ENCODE measurements at places on chromosomes 12 and 14.

GRCh38 chr14:23696701-23697239, 60.6 kb downstream of the DHRS2 start:
- no peak for DNase-seq

DNA sequence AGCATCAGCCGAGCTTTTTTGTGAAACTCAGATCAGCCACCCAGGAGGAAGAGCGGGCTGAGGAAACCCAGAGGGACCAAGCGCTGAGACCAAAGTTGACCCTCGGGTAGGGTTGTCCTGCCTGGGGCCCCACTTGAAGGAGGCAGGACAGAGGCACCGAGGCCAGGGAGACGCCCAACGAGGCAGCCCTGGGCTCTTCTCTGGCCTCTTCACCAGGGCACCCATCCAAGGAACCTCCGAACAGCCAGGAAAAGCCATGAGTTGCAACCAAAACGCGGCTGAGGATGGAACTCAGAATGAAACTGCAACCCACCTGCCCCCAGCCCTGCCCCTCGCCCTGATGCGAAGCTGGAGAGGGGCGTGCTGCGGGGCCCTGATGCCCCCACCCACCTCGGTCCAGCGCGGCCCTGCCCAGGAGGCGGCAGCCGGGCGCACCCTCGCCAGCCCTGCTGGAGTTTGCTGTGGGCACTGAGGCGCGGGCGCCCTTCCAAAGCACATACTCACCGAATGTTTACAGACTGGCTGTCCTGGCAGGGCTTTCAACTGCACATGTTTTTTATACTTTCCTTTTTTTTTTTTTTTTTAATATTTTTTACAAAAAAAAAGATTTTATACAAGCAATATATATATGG, 41.9 kb downstream of the JDP2 start:
- no peak for DNase-seq

DNA sequence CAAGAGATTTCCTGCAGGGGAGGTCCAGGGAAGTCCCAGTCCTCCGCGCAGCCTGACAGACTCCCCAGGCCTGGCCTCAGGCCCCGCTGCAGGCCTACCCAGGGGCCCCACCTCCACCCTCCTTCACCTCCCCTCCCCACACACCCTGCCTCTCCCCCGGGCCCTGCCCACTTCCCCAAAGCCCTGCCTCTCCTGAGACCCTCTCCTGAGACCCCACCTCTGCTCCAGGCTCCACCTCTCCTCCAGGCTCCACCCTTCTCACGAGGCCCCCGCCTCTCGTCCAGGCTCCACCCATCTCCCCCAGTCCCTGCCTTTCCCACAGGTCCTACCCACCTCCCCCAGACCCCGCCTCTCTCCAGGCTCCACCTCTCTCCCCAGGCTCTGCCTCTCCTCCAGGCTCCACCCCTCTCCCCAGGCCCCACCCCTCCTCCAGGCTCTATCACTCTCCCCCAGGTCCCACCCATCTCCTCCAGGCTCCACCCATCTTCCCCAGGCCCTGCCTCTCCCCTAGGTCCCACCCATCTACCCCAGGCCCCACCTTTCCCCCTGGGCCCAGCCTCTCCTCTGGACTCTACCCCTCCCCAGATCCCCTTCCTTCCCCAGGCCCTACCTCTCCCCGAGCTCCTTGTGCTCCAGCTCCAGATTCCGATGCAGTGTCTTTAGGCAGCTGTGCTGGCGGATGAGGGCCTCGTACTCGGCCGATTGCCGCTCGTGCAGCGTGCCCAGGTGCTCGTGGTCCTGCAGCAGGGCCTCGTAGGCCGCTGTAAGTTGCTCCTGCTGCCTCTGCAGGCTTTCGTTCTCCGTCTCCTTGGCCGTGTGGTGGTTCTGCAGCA, 58.8 kb upstream of the GPR68 start:
- DNase-seq = peak; percentile 92

- DNase-seq = no peak
Observed at GRCh38 chr14:76918782-76919394, 92.7 kb downstream of the LRRC74A start.

DNA sequence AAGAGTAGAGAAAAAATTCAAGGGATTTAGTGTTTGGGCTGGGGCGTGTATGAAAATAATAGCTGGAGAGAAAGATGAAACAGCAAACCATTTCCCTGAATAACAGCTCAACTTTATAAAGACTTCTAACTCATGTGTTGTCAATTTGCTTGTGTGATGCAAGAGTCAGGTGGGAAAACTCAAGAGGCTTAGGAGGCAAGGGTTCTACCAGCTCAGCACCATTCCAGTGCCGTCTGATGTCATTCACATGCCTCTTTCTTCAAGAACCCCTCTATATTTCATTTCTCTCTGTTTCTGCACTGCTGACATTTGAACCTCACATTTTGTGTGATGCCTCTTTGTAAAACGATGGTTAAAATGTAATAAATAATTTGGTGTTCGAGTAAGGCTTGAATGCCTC, 192.2 kb downstream of the PRKD1 start:
- DNase-seq = no peak

- DNase-seq = peak; percentile 26
Observed at GRCh38 chr12:65168681-65169319, 583 bp upstream of the LEMD3 start.

DNA sequence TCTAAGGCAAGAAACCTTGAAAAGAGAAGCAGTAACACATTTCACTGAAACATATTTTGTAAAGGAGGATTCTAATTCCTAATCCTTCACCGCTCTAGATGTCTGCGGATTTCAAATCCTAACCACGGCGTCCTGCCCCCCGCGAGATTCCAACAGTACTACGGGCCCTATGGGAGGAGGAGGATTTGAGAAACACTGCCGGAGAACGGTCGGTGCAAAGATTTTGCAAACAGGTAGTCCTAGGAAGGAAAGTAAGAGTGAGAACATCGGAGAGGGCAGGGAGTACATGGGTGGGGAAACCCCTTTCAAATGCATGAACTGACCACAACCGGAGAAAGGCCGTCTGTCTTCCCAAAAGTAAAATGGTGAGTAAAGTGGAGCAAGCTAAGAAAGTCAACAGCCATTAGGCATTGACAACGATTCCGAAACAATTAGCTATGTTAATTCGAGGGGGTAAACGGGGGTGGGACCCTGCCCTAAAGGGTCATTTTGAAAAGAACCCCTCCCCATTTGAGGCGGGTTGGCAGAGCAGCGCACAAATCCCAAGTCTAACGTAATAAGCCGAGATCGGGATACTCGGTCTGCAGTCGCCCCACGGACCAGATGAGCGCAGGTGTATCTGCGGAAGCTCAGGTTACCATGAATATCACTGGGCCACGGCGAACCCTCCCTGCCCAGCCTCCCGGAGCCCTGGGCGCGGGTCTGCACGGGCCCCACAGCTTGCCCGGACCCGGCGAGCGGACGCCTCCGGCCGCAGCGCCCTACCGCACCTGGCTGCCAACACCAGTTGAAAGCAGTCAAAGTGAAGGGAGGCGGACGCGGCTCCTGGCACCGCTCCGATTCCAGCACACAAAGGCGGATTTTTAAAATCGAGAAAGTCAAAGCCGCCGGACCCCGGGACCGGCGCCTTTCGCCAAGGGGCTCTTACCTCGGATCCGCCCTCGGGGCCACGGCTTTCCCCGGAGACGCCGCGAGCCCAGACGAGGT, 662 bp downstream of the EPS8 start:
- DNase-seq = peak; percentile 40

- no peak for DNase-seq
Observed at GRCh38 chr14:48963231-48963790, 622.9 kb downstream of the RPS29 start.

DNA sequence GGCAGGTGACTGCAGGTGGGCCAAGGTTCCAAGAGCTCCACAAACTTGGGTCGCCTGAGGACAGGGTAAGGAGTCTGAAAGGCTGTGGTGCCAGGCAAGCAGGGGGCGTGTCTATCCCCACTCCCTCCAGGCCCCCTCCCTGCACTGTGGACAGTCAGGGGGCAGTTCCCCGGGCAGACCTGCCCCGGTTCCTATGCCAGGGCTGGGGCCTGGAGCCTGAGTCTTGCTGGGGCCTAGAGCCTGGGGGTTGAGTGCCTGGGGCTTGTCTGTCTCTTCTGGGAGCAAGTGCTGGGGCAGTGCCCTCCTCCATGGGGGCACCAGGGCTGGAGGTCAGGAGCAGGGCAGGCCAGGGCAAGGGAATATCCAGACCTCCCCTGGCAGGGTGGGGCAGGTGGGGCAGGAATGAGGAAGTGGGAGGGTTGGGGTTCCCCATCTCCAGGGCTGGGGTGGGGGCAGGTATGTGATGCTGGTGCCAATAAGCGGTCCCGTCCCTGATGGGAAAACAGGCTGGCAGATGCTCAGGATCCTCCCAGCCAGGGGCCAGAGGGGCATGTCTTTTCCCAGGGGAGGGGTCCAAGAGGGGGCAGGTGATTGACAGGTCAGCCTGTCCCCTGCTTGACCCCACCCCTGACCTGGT, 11.9 kb upstream of the TNFAIP2 start:
- no peak for DNase-seq

GRCh38 chr12:78952552-78952929, 88.0 kb downstream of the SYT1 start:
- no peak for DNase-seq

DNA sequence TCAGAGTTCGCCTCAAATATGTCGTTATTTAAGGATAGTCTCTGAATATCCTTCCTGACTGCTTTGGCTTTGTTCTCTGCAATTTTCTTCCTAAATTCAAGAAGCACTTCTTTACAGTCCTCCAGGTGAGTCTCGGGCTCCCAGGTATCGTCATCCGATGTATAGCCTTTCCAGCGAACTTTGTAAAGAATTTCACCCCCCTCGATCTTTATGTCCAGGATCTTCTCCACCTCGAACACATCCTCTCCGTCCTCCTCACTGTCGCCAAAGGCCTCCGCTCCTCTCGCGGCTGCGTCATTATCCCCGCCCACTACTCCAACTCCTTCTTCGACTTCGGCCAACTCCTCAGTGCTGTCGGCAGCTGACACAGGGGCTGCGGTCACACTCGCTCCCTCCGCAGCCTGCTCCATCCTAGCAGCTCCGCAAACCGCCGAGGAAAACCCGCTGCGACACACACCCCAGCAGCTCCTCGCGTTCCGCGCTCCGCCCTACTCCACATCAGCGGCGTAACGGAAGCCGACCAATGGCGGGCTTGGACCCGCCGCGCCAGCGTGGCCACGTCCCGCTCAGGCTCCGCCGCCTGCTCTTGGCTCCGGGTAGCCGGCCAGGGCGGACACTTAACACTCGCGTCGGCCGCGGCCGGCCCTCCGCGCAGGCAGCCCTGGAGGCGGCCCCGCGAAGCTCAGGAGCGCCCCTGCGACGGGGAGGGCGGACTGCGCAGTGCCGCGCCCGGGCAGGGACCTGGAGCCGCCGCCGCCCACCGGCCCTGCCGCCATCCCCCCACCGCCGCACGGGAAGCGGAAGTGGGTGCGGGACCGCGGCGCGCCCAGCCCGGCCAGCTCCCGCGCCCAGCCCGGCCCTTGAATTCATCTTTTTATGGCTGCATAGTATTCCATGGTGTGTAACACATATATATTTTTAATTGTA, 4.1 kb downstream of the CD163L1 start:
- no peak for DNase-seq

All from GM10248 (cell line).